ENCODE measurements at places on chromosomes 2 and 18.

- peaks cover 65% of the 10 kb centered on the region for H3K27me3 ChIP-seq
- H3K4me1 ChIP-seq, result peaks cover 3% of the 10 kb centered on the region
Observed at GRCh38 chr2:236178890-236179235, 10.7 kb upstream of the GBX2 start.

DNA sequence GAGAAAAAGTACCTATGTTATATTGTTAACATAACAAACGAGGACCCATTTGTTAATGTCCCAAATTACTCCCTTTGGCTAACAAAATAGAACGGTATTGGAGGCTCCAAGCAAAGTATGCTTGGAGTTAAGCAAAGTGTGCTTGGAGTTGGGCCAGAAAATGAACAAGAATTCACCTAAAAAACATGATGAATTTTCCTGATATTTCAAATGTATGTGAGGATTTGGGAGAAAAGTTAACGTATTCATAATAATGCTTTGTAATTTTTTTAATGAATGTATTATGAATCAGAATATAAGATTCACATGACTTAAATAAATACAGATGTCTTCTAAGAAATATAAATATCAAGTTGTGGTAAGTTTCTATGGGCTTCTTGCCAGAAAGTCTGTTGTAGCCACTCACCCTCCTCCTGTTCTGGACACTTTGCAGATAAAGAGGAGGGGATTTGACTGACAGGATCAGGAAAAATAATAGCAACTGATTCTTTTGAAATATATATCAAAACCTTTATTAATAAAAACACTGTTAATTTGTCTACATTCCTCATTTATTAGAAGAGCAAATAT is 423.7 kb upstream of the MMADHC start:
- no peak for DNase-seq
- H3K4me1 ChIP-seq, result no peaks in the 10 kb centered on the region
- H3K36me3 ChIP-seq, result no peaks in the 10 kb centered on the region
- no peak overlapping the region for H3K27ac ChIP-seq

GRCh38 chr2:10378189-10378588 is 69.9 kb downstream of the ODC1 start:
- peak overlapping the region; percentile 49 for H3K27ac ChIP-seq
- peaks cover 63% of the 10 kb centered on the region for H3K4me1 ChIP-seq
- DNase-seq, result no peak
- no peaks in the 10 kb centered on the region for H3K27me3 ChIP-seq
- H3K4me3 ChIP-seq, result peak overlapping the region; percentile 14
- no peaks in the 10 kb centered on the region for H3K36me3 ChIP-seq

- H3K27me3 ChIP-seq, result no peaks in the 10 kb centered on the region
- H3K36me3 ChIP-seq, result no peaks in the 10 kb centered on the region
- H3K4me3 ChIP-seq, result no peak overlapping the region
- DNase-seq, result no peak
- no peak overlapping the region for H3K27ac ChIP-seq
- H3K4me1 ChIP-seq, result no peaks in the 10 kb centered on the region
Observed at GRCh38 chr2:103448495-103448894, 686.7 kb downstream of the TMEM182 start.

GRCh38 chr2:96264656-96265348 is 995 bp downstream of the TMEM127 start:
- H3K27me3 ChIP-seq, result no peaks in the 10 kb centered on the region
- H3K4me1 ChIP-seq, result peaks cover 38% of the 10 kb centered on the region
- peak; percentile 71 for DNase-seq
- H3K36me3 ChIP-seq, result peaks cover 15% of the 10 kb centered on the region

GRCh38 chr18:34122724-34123334 is 101.9 kb downstream of the NOL4 start:
- H3K4me3 ChIP-seq, result no peak overlapping the region
- no peak overlapping the region for H3K27ac ChIP-seq
- no peaks in the 10 kb centered on the region for H3K4me1 ChIP-seq
- no peaks in the 10 kb centered on the region for H3K36me3 ChIP-seq
- no peak for DNase-seq

GRCh38 chr2:45813003-45813941 is 161.8 kb downstream of the PRKCE start:
- no peaks in the 10 kb centered on the region for H3K27me3 ChIP-seq
- H3K4me1 ChIP-seq, result no peaks in the 10 kb centered on the region
- DNase-seq, result no peak
- H3K36me3 ChIP-seq, result no peaks in the 10 kb centered on the region
- no peak overlapping the region for H3K4me3 ChIP-seq

GRCh38 chr2:72149556-72150156 is 2.0 kb upstream of the CYP26B1 start:
- H3K4me3 ChIP-seq, result peak overlapping the region; percentile 66
- H3K27me3 ChIP-seq, result peaks cover 62% of the 10 kb centered on the region
- peaks cover 28% of the 10 kb centered on the region for H3K4me1 ChIP-seq

DNA sequence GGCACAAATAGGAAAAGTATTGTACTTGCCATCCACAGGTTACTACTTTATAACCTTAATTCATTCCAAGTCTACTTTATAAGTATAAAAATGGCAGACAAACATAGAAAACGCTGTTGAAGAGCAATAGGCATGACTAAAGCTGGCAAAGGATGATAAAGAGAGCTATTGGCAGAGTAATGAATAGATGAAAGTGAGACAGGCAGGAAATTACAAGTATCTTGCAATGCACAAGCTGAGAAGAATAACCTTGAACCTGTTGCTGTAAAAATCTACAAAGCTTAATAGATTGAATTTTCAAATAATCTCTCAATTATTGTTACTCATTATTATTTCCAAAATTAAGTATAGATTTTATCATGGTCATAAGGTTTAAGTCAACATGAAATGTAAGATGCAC is 8.8 kb downstream of the PELI1 start:
- peak overlapping the region; percentile 49 for H3K27ac ChIP-seq
- H3K4me3 ChIP-seq, result peak overlapping the region; percentile 41
- peaks cover 53% of the 10 kb centered on the region for H3K4me1 ChIP-seq
- H3K36me3 ChIP-seq, result peaks cover 20% of the 10 kb centered on the region

DNA sequence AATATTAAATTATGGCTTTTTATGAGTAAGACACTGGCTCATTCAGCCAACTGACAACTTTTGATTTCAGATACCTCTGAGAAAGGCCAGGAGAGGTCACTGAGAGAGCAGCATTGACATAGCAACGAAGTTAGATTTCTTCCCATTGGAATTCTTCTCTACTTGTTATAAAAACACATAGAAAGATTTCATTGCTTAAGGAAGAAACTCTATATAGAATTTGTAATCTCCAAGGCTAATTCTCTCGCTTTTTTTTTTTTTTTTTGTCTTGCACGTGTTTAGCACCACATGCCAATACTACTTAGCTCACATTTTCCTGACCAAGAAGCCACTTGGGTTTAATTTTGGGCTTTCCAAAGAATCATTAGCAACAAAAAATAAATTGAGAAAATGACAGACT is 233.7 kb downstream of the CALCRL start:
- H3K4me1 ChIP-seq, result no peaks in the 10 kb centered on the region
- peaks cover 6% of the 10 kb centered on the region for H3K27me3 ChIP-seq
- H3K27ac ChIP-seq, result no peak overlapping the region
- H3K4me3 ChIP-seq, result no peak overlapping the region
- no peak for DNase-seq
- H3K36me3 ChIP-seq, result no peaks in the 10 kb centered on the region

GRCh38 chr2:59892398-59892797 is 661.1 kb downstream of the BCL11A start:
- H3K36me3 ChIP-seq, result peaks cover 9% of the 10 kb centered on the region
- peaks cover 20% of the 10 kb centered on the region for H3K4me1 ChIP-seq
- H3K27me3 ChIP-seq, result no peaks in the 10 kb centered on the region
